RWPE1 (cell line): ENCODE measurements at places on chromosomes 6 and 20.

- no peak for DNase-seq
Measured at GRCh38 chr6:152605342-152605741, 31.8 kb downstream of the SYNE1 start.

- DNase-seq: peak; percentile 77
Measured at GRCh38 chr6:125193208-125193607, 39.6 kb downstream of the TPD52L1 start.

GRCh38 chr6:157393669-157394327 lies 12.8 kb downstream of the ZDHHC14 start:
- DNase-seq: no peak

GRCh38 chr6:8623441-8623840 lies 188.1 kb upstream of the SLC35B3 start:
- no peak for DNase-seq

DNA sequence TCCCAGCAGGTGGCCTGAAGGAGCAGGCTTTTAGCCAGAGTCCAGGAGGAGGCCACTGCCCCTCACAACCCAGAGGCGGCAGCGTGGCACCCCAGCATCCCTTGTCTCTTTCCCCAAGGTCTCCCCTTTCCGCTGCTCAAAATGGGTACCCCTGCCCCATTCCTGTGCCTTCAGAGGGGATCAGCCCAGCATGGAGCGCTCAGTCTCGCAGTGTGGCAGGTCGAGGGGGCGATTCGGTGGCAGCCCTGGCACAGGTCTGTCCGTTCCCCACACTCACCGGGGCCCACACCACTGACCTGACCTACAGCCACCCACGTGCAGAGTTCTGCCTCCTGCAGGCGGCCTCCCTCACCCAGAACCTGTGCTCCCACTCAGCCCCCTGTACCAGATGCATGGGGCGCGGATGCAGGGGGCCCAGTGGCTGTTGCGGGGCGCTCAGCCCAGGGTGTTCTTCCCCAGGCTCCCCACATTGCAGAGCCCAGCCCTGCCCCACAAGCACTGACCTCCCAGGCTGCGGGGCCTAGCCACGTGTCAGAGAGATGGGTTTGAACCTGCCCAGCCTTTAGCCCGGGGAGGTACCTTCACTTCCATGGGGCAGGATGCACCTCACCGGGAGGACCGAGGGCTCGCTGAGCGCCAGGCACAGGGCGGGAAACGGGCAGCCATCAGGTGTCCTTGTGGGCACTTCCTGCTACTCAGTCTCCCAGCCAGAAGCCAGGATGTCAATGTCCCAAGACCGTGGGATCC lies 41.8 kb downstream of the DSTN start:
- peak; percentile 38 for DNase-seq

DNA sequence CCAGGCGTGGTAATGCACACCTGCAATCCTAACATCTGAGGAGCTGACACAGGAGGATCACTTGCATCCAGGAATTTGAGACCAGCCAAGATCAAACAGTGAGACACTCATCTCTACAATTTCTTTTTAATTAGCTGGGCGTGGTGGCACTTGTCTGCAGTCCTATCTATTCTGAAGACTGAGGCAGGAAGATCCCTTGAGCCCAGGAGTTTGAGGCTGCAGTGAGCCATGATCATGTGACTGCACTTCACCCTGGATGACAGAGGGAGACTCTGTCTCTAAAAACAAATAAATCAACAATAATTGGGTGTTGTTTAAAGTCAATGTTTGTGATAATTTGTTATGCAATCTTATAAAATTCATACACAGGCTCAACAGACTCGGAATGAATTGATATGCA lies 18.0 kb upstream of the HLA-A start:
- DNase-seq: no peak

- peak; percentile 84 for DNase-seq
Measured at GRCh38 chr6:47034926-47035325, 7.2 kb downstream of the ADGRF1 start.

GRCh38 chr20:10468340-10468845 lies 33.3 kb downstream of the SLX4IP start:
- DNase-seq: no peak

- DNase-seq: peak; percentile 18
Measured at GRCh38 chr6:113782636-113783035, 74.5 kb upstream of the MARCKS start.

DNA sequence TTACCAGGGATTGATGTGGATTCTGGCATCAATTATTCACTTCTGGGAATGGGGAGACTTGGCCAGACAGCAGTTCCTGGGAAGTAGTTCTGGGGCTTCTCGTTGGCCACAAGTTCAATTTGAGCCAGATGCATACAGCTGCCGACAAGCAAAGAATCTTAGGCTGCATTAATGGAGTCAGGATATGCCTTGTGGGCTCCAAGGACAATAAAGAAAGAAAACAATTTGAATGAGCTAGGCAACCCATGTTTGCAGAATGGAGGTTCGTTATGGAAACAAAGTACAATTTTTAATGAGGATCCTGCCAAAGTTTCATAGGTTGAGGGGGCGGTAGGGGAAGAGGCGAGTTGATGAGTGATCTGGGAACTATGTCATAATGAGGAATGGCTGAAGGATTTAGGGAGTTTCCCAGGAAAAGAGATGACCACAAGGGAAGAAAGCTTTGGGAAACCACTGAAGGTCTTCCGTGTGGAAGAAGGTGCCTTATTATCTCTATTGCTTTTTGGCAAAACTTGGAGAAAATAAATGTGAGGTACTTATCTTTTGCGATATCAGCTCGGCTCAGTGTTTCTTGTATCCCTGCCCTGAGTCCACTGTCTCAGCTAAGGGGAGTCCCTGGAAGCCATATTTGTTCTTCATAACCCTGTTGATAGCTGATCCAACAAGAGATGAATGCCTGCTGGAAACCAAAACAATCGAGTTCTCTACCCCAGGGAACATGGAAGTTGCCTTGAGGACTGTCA lies 181.0 kb upstream of the ZNF217 start:
- DNase-seq: peak; percentile 98
